ENCODE measurements at places on chromosomes 1 and 21. TPM values are rescaled to one million over a fixed set of nuclear protein-coding genes. Genes with fewer than 3 reads are reported as not detected.

GRHL3 gene
- not detected for polyA plus RNA-seq

DAB1 gene
- polyA plus RNA-seq = not detected

- H3K4me3 ChIP-seq = no peak overlapping the region
- no peak overlapping the region for H3K27ac ChIP-seq
- H3K4me1 ChIP-seq = no peaks in the 10 kb centered on the region
- no peaks in the 10 kb centered on the region for H3K27me3 ChIP-seq
- no peak for DNase-seq
Observed at GRCh38 chr1:218705391-218705790, 360.3 kb downstream of the TGFB2 start.

- H3K36me3 ChIP-seq = no peaks in the 10 kb centered on the region
- no peak overlapping the region for H3K27ac ChIP-seq
- no peak overlapping the region for H3K4me3 ChIP-seq
- H3K27me3 ChIP-seq = no peaks in the 10 kb centered on the region
- peaks cover 7% of the 10 kb centered on the region for H3K4me1 ChIP-seq
Observed at GRCh38 chr1:52707927-52708655, 9.9 kb upstream of the COA7 start.

DNA sequence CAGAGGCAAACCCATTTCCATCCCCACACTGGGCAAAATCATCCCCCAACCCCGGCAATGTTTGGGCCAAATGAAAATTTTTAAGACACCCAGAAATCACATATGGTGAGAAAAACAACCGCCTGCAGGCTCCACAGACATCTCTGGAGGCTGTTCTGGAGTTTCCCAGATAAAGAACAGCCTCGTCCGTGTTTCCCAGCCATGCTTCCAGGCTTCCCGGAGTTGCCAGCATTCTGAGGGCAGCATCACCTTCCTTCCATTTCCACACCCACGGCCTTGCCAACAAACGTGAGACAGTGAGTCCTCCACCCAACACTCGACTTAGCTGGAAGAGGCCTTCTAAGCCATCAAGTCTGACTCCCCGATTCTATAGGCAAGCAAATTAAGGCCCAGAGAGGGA, 36.9 kb downstream of the KCNN3 start:
- H3K36me3 ChIP-seq = no peaks in the 10 kb centered on the region
- DNase-seq = no peak
- H3K27me3 ChIP-seq = no peaks in the 10 kb centered on the region
- H3K4me3 ChIP-seq = no peak overlapping the region

DNA sequence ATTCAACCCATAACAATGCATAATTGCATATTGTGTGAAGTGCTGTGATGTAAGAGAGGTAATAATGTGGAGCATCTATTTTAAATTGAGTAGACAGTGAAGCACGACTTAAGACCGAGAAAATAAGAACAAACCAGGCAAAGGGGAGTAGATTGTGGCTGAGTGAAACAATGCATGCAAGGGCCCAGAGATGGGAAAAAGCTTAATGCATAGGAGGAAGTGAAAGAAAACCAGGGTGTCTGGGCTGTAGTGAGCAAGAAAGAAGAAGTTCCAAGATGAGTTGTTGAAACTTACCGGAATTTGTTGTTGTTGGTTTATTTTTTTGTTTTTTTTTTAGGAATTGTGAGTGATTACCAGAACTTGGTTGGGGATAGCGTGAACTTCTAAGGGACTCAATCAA, 104.7 kb downstream of the SNX7 start:
- no peak overlapping the region for H3K4me3 ChIP-seq
- H3K27ac ChIP-seq = no peak overlapping the region
- peaks cover 3% of the 10 kb centered on the region for H3K4me1 ChIP-seq
- no peaks in the 10 kb centered on the region for H3K36me3 ChIP-seq
- DNase-seq = no peak
- H3K27me3 ChIP-seq = peaks cover 16% of the 10 kb centered on the region

GRCh38 chr21:35696644-35697043, 363.7 kb downstream of the SETD4 start:
- peaks cover 6% of the 10 kb centered on the region for H3K4me1 ChIP-seq
- no peak overlapping the region for H3K27ac ChIP-seq
- peaks cover 3% of the 10 kb centered on the region for H3K36me3 ChIP-seq

DNA sequence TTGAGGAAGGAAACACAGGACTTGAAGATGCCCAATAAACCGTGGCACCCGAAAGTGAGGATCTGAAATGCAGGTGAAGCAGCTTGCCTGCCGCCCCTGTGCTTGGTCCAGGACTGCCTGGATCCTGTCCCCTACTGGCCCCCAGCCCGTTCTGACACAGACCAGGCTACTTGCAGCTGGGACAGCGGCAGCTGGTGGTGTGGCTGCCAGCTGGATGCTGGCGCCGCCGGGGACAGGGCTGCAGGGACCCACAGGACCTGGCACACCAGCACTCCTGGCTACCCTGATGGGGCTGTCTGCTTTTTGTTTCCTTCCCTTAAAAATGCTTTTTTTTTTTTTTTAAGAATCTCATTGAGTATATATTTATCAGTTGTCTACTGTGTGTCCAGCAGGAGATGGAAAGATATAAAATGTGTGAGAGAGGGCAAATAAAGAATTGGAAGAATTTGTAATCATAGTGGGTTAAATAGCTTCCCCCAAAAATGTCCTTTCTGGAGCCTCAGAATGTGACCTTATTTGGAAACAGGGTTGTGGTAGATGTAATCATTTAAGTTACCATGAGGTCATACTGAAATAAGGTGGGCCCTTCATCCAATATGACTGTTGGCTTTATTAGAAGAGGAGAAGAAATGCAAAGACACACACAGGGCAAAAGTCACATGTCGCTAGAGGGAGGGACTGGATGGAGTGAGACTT, 165.6 kb downstream of the DSCAM start:
- H3K4me3 ChIP-seq = no peak overlapping the region
- no peak for DNase-seq
- no peak overlapping the region for H3K27ac ChIP-seq

DNA sequence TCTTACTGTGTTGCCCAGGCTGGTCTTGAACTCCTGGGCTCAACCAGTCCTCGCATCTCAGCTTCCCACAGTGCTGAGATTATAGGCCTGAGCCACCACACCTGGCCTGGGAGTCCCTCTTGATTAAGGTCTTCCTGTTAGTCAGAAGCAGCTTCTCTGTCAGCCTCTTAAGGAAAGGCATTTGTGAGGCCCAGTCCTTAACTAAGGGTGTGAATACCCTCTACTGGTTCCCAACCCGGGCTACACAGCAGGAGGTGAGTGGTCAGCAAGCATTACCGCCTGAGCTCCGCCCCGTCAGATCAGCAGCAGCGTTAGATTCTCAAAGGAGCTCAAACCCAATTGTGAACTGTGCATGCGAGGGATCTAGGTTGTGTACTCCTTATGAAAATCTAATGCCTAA, 117.2 kb downstream of the DYRK1A start:
- peak overlapping the region; percentile 56 for H3K27ac ChIP-seq
- no peak overlapping the region for H3K4me3 ChIP-seq
- peaks cover 7% of the 10 kb centered on the region for H3K4me1 ChIP-seq
- DNase-seq = no peak
- peaks cover 6% of the 10 kb centered on the region for H3K36me3 ChIP-seq
- no peaks in the 10 kb centered on the region for H3K27me3 ChIP-seq

- no peak for DNase-seq
- H3K27me3 ChIP-seq = no peaks in the 10 kb centered on the region
- no peak overlapping the region for H3K27ac ChIP-seq
Observed at GRCh38 chr1:22531251-22531650, 32.0 kb upstream of the EPHA8 start.

All from naive thymus-derived CD8-positive, alpha-beta T cell (primary cell).